Fibroblast of lung (primary cell): ENCODE measurements at places on chromosomes 11 and 22.
A peak's percentile ranks its signal among the peaks of the same experiment; 100 is the strongest.

- no peak for DNase-seq
These were observed 65.2 kb downstream of the CABIN1 start for GRCh38 chr22:24076091-24076867.

GRCh38 chr11:64893194-64894069 is 15.0 kb upstream of the EHD1 start:
- DNase-seq = no peak

DNA sequence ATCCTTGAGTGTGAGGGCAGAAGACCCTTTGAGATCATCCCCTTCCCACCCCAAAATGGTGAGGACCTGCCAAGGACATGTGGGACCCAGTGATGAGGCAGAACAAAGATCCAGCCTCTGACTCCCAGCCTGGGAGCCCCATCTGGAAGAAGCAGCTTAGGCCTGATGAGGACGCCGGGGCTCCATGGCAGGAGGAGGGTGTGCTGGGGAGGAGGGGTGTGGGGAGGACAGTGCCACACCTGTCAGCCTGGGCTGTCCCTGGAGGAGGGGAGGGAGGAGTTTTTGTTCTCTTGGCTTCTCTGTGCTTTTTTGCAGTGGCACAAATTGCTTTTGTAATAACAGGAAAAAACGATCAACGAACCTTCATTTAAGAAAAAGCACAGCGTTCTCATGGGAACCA is 44.4 kb upstream of the DAGLA start:
- no peak for DNase-seq

DNA sequence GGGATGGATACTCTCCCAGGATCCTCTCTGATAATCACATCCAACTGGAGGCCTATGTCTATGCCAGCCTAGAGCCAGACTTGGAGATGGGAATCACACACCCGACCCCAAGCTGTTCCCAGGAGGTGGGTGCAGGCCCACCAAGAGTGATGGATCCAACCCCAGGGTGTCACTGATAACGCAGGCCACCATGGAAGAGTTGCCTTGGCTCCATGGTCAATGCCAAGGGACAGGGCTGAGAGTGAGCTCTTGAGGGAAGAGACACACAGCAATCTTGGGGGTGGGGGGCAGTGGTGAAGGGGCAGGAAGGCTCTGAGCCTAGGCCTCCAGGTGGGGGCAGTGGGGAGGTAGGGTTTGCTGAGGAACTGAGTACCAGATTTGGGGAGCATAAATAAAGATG is 16.9 kb downstream of the TUB start:
- DNase-seq = no peak

DNA sequence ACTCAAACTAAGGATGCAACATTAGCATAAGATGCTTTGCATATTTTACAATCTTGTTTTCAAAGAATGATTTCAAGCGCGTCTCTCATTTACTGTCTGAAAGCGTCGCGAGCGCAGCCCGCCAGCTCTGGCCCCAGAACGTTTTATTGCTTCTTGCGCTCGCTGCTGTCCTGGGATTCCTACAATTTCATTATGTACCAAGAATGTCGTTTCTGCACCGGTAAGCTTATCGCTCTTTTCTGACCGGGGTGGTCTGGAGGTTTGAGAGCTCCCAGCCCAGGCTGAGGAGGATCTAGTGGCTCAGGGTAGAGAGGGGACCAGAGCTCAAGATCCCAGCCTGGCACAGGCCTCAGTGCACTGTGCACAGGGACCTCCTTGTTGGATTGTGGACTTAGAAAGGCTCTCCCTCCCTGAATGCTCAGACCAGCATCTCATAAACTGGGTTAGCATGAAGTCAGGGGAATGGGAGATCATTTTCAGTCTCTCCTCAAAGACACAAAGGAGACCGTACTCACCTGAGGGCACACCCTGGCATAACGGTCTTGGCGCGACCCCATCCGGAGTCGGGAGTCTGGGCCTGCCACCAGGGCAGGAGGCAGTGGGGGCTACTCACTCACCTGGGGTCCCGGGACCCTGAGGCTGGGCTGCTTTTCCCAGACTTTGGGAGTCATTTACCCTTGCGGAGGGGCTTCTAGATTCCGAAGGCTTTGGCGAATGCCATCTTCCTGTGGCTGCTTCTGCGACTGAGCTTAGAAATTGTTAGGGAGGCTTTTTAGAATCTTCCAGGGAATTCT is 817.4 kb downstream of the BRD1 start:
- DNase-seq = no peak

DNA sequence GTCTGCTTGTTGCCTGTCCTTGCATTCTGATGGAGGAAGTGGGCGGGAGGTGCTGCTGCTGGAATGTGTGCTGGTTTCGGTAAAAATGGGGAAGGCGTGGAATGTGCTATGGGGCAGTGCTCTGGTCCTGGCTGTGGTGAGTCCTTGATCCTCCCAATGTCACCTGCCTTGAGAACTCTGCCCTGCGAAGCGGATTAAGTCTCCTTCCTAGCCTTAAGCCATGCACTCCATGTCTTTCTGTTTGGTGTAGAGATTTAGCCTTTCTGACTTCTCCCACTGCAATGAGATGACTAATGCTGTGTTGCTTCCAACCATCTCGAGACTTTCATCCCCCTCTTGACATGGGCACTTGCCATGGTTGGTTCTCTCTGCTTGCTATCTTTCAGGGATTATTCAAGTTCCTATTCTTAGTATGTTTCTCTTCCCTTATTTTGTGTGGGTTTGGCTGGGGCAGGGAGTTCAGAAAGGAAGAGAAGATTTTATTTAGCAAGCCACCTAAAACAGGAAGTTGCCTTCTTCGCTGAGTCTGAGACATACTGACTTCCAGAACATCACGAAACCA is 687.9 kb downstream of the NTM start:
- DNase-seq = peak; percentile 13

GRCh38 chr22:39543095-39543494 is 10.5 kb upstream of the RPS19BP1 start:
- no peak for DNase-seq

DNA sequence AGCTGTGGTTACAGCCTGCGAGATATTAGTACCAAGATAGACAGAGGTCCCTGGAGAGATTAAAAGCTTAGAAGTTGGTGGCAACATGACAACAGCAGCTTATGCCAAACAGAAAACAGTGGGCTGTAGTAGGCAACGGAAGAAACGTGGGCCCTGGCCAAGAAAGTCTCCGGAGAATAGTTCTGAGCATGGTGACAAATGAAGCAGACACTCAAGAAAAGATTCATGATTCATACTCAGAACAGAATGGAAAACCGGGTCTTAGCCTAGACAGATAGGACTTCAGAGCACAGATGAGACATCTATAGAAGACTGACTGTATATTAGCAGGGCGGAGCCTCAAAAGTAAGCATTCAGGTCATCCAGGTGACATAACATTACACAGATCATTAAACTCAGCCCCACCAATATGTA is 727.4 kb downstream of the ETS1 start:
- peak; percentile 22 for DNase-seq

DNA sequence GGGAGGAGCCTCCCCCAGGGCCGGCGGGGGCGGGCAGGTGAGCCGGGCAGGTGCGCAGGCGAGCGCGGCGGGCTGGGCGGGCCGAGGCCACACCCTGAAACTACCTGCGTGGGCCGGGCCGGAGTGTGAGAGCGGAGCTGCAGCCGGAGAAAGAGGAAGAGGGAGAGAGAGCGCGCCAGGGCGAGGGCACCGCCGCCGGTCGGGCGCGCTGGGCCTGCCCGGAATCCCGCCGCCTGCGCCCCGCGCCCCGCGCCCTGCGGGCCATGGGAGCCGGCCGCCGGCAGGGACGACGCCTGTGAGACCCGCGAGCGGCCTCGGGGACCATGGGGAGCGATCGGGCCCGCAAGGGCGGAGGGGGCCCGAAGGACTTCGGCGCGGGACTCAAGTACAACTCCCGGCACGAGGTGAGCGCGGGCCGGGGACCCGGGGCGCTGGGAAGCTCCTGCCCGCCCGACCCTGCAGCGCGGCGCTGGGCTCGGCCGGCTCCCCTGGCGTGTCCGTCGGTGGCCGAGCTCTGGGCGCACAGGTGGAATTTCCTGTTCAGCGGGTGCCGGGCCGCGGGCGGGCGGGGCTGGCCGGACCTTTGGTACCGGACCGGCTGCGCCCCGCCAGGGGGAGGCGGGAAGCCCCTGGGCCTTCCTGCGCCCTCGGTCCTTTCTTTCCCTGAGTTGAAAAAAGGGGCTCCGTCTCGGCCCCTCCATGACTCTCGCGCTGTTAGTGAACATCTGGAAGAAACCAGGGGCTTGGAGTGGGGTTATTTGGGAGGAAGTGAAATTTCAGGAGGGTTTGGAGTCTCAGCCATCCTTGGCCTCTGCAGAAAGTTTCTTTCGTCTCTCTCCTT is at the start of gene ST14:
ST14 (plus strand) TSS at position 126 of the 841 bp plus-strand sequence; CDS start at position 324, 198 bp downstream.
- DNase-seq = no peak

DNA sequence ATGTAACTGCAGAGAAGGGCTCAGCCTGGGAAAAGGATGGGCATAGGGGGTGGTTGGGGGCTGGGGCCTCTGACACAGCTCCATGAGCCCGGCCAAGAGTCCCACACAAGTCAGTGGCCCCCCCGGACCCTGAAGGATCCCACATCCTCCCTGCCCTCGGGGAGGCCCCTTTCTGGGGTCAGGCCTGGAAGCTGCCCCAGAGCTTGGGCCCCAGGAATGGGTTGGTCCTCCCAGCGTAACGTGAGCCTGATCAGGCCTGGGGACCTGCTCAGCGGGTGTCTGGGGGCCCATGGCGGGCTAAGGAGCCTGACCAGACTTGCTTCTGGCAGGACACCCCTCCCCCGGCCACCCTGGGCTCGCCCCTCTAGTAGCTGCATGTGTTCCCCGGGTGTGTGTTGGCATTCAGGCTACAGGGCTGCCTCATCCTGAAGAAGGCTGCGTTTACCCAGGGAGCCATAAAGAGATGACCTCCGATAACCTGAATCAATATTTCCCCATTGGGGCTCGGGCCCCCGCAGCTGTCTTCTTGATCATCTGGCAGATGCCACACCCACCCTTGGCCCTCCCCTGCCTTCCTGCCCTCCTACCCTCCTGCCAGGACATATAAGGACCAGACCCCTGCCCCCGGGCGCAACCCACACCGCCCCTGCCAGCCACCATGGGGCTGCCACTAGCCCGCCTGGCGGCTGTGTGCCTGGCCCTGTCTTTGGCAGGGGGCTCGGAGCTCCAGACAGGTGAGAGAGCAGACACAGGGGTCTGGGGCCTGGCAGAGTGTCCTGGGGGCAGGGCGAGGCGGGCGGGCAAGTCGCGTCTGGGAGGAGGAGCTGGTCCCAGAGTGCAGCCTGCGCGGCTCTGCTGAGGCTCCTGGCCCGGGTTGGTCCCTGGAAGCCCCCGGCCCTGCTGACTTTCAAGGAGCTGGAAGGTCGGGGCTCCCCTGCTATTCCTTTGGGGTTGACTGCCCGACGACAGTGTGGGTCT is at the start of gene MUC2:
MUC2 (plus strand) TSS at position 631 of the 978 bp plus-strand sequence.
- no peak for DNase-seq
